ENCODE measurements at places on chromosomes 3 and 15.

- DNase-seq: no peak
Measured at GRCh38 chr3:159045279-159045885, 243.5 kb downstream of the MFSD1 start.

GRCh38 chr3:97863031-97863430 is 41.2 kb downstream of the CRYBG3 start:
- DNase-seq: peak; percentile 41

GRCh38 chr3:72346526-72346926 is 501.7 kb downstream of the SHQ1 start:
- DNase-seq: peak; percentile 99

- peak; percentile 82 for DNase-seq
Measured at GRCh38 chr3:136464502-136464901, 214.4 kb downstream of the PCCB start.

- peak; percentile 31 for DNase-seq
Measured at GRCh38 chr3:110774496-110775265, 296.9 kb upstream of the NECTIN3 start.

Measured in cardiac fibroblast (primary cell).